NCI-H2029 (cell line): ENCODE measurements at places on chromosomes 4 and X.

GRCh38 chrX:108022491-108023089 lies 22.3 kb upstream of the VSIG1 start:
- DNase-seq = no peak

DNA sequence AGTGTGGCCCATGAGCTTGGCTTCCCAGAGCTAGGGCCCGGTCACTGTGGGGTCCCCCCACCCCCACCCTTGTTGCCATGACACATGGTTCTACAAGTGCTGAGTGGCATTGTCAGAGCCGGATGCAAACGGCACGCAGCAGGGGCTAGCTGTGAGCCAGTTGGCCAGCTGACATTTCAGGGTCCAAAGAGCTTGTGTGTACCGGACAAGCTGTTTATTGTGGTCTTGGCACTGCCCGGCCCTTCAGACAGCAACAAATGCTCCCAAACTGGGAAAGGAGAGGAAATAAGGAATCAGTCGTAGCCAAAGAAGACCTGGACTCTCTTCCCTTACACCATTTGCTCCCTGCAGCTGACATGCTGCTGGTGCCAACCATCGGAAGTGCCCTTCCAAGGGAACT lies 36.8 kb downstream of the TSC22D3 start:
- no peak for DNase-seq

GRCh38 chr4:99054428-99054994 lies 34.1 kb downstream of the ADH5 start:
- DNase-seq = no peak

DNA sequence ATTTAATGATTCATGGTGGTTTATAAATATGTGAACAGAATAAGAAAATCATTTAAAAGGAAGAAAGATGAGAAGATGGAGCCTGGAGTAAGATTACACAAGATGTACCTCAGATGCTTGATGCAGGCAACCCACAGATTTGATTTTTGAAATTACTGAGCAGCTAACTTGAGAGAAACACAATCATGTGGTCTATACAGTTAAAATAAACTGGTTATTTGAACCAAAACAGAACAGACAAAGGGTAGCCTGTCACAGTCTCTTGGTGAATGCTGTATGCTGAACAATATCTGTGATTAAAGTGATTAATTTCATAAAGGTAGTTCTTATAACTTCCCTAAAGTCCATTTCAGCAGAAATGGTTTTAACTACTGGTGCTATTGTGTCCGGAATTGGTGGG lies 4.2 kb downstream of the PI4K2B start:
- DNase-seq = no peak

DNA sequence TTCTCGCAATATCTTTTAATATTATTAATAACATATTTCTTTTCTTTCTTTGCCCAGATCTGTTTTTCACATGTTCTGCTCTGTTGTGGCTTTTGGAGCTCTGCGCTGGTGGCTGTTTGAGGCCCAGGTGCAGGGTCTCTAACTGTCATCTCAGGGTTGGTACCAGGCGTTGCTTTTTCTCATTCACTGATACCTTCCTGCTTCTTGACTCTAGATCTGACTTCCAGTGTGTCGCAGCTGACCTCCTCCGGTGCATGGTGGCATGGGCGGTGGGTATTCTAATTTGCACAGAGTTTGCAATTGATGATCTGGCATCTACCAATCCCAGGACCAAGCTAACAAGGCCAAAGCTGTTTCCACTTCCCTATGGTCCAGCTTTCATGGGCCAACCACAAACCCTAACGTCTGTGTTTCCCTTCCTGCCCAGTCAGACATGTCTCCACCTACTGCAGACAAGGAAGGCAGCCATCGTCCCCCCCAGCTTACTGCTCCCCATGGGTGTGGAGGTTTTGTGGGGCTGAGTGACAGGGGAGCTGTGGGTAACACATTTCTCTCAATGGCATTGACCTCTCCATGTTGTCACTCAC lies 25.2 kb downstream of the LETM1 start:
- DNase-seq = no peak

DNA sequence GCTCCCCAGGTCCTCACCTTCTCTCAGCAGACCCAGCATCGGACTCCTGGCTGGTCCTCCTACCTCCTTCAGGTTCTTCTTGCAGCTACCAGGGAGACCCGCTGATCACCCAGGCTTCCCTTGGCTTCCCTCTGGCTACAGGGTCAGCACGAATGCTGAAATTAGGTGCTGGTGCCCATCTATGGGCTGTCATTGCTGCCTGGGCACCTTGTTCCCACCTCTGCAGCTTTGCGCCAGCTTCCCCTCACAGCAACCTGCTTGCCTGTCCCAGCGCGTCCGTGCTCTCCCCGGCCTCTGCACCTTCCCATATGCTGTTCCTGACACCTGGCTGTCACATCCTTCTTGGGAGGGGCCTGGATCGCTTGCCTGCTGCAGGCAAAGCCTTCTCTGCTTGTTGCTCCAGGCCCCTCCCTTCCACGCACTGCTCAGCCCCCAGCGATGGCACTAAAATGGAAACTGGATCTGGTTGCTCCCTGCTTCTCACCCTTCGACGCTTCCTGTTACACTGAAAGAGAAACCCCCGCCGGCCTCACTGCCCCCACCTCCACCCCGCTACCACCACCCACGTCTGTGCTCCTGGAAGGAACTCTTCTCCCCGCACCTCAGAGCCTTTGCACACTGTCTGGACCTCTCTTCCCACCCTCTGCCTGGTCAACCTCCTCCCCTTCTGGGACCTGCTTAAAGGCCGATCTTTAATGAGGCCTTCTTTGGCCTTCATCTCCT lies 22.2 kb downstream of the C4orf50 start:
- DNase-seq = peak; percentile 56

DNA sequence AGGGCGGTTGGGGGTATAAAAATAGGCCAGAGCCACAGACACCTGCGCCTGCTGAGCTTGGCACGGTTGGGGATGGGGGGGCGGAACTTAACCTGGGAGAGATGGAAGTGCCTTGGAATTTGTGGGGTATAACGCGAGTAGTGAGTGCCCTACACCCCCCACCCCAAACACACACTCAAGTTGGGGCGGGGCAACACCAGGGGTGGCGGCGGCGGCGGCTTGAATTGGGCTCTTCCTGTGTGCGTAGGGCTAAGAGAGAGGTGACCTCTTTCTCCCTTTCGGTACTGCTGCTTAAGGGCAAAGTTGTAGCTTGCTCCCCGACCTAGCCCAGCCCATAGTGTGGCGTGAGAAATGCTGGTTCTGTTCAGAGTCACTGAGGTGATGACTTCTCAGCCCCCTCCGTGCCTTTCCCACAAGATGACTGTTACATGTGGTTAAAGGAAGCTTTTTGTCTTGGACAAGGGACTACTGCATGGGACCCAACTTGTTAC lies 839 bp downstream of the STK26 start:
- DNase-seq = no peak

GRCh38 chrX:7280520-7280919 lies 132.6 kb upstream of the PUDP start:
- no peak for DNase-seq

GRCh38 chrX:152138388-152138784 lies at the start of gene MAGEA10:
Gene MAGEA10, minus strand, starts transcription at chrX:152138577. Its CDS starts 2,957 bp downstream, at chrX:152135620.
- peak; percentile 25 for DNase-seq

GRCh38 chr4:79466621-79467020 lies 58.6 kb upstream of the GK2 start:
- no peak for DNase-seq

DNA sequence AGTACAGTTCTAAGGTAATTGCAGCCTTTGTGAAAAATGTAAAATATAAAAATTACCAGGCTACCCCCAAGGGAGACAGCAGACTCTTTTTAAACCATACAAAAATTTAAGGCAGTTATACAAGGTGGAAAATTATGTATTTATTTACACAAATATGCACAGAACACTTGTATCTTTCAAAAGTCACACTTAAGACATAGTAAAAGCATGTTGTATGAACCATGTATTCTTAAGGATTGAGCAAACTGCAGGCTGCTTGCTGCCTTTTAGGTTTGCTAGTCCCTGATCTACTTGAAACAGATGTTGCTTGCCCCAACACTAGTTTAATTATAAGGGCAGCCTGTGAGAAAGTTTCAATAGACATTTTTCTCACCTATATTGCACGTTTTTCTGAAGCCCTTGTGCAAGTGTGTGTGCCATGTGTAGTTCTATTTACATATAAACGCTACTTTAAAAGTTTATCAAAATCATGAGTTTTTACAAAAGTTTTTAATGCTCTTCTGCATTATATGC lies 72.8 kb downstream of the PRSS12 start:
- DNase-seq = no peak

DNA sequence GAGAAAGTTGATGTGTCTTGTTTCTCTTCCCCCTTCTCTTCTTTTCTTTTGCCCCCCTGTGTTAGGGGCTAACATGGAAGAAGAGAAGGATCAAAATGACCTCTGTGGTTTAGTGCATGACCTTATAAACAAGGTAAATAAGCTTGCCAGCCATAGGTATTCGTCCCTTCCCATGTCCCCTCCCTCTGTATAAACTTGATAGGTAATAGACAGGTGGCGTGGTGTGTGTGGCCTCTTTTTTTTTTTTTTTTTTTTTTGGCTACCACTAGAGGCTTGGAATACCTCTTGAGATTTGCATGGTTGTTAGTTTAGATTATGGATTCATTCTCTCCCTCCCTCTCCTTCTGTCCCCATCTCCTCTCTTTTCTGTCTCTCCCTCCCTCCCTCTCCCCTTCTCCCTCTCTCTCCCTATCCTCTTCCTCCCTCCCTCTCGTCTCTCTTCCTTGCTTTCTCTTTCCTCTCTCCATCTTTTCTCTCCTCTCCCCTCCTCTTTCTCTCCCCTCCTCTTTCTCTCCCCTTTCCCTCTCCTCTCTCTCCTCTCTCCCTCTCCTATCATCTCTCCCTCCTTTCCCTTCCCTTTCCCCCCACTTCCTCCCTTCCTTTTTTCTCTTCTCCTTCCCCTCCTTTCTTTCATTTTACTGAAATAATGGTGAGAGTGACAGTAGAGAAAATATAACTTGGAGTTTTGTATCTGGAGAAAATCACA lies 134.4 kb downstream of the AFF1 start:
- peak; percentile 53 for DNase-seq

- no peak for DNase-seq
These were observed 13.9 kb downstream of the CSN2 start for GRCh38 chr4:69951602-69952001.

DNA sequence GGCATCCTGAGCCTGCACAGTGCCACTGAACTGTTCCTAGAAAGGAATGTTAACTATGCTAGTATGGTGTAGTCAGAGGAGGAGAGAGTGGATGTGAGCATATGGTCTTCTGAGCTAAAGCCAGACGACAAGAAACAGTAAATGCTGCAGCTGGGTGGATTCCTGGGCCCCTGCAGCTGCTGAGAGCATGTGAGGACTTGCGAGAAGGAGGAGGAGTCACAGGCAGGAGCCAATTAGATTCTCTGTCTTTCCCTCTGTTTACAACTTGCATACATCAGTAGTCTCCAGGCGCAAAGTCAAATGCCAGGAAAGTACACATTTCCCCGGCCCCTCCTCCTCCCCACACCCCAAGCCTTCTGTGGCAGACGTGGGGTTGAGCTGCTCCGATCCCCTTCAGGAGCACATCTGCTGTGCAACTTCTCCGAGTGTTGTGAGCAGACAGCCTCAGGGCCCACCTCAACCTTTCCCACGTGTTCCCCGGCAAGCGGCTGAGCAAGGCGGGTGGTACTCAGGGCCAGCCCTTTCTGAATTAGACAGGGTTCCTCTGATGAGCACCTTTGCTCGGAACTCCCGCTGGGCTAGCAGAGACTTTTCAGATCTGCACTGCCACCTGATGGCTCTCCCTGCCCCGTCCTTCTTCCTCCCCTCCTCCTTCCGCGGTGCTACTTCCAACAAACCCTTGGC lies 108.7 kb upstream of the ATP6AP2 start:
- peak; percentile 13 for DNase-seq

DNA sequence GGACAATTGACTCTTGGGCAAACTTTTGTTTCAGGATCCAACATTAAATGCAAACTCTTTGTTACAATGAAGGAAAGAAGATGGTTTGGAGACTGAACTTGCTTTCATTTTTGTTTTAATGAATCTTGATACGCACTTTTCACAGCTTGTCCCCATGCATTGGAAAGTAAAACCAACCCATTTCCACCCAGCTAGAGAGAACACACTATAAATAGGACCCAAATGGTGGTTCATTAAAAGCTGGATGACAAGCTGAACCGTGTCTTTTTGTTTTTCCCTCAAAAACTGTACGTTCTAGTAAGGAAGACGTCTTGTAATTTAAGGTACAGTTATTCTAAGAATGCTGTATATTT lies 95.3 kb upstream of the EGFL6 start:
- no peak for DNase-seq

DNA sequence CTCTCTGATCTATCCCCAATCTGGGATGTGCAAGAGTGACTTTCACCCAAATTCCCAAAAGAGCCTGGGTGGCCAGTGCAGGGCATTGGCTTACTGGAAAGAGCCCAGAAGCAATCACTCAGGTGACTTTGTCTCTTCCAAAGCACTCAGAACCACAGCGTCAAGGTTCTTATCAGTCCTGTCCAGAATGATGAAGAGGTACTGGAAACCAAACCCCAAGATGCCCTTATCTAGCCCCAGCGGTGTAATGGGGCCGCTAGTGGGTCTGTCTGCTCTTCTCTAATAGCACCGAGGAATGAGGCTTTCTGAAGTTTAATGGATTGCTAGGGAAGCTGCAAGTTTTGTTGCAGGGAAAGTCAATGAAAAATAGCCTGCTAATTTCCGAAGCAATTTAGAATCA lies 21.6 kb downstream of the CLNK start:
- DNase-seq = no peak

GRCh38 chr4:42306221-42307109 lies 90.8 kb upstream of the SHISA3 start:
- DNase-seq = no peak

- no peak for DNase-seq
These were observed 30.7 kb downstream of the ADAM29 start for GRCh38 chr4:174948826-174949225.

DNA sequence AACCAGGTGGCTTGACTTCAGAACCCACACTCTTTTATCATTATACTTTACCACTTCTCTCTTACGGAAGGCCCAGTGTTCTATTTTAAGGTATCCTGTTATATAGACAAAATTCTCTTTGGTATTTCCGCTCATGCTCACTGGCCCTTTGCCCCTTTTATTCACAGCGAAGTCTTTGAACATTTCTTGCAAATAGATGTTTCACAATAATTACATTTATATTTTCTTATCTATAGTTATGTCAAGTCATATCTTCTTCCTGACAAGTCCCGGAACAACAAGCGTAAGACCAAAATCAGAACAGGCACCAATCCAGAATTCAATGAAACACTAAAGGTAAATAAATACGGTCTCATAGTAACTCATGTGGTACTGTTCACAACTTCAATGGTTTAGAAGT lies 102.0 kb downstream of the SYTL5 start:
- DNase-seq = no peak

- DNase-seq = no peak
These were observed 19.6 kb downstream of the AP1S2 start for GRCh38 chrX:15834827-15835595.
